ENCODE measurements at places on chromosomes 11 and 22. TPM values are rescaled to one million over a fixed set of nuclear protein-coding genes. Genes with fewer than 3 reads are reported as not detected.

GRCh38 chr11:120254788-120255518, 15.0 kb downstream of the POU2F3 start:
- no peak for DNase-seq

GRCh38 chr11:104129145-104129544, 34.8 kb downstream of the PDGFD start:
- DNase-seq: no peak

DNA sequence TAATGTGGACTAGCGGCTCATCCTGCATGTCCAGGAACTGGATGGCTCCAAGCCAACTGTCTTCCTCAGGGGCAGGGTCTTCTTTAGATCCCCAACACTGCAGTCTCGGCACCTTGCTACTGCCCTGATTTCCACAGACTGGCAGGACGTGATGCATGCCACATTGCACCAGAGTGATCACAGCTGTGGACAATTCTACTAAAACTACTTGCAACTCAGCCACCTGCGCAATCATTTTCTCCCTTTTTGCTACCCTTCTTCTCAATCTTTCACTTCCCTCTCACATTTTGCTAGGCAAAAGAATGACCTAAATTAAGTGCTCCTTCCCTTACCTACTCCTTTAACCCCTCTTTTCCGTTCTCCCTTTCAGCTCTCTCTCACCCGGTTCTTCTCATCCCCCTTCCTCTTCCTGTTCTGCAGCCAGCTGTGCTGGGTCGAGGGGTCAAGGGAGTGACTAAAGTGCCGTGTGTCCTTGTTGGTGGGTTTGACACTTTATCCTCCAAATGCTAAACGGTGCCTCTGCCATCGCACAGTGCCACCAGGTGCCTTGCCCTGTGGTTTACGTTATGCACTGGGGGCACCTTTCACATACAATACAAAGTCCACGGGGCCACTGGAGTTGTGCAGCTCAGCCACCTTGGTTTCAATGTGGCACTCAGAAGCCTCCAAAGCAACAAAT, 11.5 kb upstream of the PEX26 start:
- no peak for DNase-seq

DNA sequence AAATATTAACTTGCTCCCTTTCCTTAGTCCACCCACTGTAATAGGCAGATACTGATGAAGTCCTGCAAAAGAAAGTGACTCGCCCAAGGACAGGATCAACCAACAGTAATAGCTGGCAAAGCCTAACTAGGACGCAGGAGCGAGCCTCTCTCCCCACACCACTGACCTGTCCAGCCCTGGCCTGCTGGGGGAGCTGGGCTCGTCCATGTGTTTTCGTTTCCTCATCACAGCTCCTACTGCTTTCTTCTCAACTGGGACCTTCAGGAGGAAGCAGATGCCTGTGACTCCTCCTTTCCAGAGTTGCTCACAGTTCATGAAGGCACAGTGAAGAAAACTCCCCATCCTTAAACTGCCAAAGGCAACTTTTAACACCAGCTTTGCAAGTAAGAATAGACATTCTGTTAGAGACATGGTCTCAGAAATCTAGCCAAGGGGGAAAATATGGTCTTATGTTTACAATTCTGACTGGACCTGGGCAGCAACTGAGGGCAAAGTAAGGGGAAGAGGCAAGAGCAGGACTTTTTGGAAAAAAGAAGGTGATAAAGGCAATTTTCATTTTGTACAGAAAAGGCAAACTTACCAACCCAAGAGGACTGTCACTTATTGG, 11.6 kb upstream of the GPHA2 start:
- DNase-seq: no peak

DNA sequence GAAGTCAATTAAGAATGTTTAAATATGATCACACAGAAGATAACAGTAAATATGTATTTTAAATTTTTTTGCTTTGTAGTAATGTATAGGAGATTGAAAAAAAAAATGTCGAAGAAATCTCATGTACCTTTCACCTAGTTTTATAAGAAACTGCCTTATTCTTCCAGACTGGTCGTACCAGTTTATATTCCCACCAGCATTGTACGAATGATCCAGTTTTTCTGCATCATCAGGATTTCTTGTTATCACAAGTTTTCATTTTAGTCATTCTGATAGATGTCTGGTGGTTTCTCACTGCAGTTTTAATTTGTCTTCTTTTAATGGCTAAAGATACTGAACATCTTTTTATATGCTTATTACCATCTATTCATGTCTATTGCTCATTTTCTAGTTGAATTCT, 101.8 kb upstream of the CTSC start:
- DNase-seq: no peak

- DNase-seq: peak; percentile 70
Measured at GRCh38 chr11:14073849-14074476, 111.4 kb downstream of the SPON1 start.

GRCh38 chr11:3046190-3046589, 11.0 kb downstream of the CARS1 start:
- no peak for DNase-seq

GRCh38 chr11:62552485-62553079, 6.0 kb upstream of the AHNAK start:
- DNase-seq: no peak

GRCh38 chr22:42895541-42895981, 38.5 kb upstream of the ARFGAP3 start:
- DNase-seq: no peak

GRCh38 chr11:45590743-45591142, 74.7 kb downstream of the CHST1 start:
- DNase-seq: no peak

- no peak for DNase-seq
Measured at GRCh38 chr11:95148406-95148805, 58.8 kb downstream of the ENDOD1 start.

DNA sequence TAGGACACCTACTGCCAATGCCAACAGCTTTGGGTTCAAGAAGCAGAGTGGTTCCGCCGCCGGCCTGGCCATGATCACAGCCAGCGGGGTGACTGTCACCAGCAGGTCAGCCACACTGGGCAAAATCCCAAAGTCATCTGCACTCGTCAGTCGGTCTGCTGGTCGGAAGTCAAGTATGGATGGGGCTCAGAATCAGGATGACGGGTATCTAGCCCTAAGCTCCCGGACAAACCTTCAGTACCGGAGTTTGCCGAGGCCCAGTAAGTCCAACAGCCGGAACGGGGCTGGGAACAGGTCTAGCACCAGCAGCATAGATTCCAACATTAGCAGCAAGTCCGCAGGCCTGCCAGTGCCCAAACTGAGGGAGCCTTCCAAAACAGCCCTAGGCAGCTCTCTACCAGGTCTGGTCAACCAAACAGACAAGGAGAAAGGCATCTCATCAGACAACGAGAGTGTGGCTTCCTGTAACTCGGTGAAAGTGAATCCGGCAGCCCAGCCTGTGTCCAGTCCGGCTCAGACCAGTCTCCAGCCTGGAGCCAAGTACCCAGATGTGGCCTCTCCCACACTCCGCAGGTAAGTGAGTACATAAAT, 115.1 kb downstream of the DBX1 start:
- no peak for DNase-seq

GRCh38 chr11:128297091-128297651, 290.2 kb downstream of the ETS1 start:
- DNase-seq: no peak

GRCh38 chr11:13421561-13421960, 41.5 kb downstream of the BTBD10 start:
- no peak for DNase-seq

DNA sequence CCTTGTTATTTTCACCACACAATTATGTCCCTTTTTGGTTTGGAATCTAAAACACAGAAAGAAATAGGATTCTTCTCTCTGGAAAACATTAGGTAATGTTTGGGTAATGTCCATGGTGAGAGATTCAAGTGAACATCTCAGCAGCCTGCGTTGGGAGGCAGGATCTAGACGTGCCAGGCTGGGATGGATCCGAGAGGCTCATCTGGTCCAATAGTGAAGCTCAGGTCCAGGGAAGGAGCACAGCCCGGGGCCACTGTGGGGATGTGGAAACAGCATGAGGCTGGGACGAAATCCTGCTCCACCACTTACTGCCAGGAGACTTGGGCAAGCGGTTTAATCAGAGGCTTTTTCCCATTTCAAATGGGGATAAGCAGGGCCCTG, 109.9 kb downstream of the CSNK2A3 start:
- DNase-seq: peak; percentile 73

- no peak for DNase-seq
Measured at GRCh38 chr11:96337541-96338431, 5.2 kb downstream of the MAML2 start.

DNA sequence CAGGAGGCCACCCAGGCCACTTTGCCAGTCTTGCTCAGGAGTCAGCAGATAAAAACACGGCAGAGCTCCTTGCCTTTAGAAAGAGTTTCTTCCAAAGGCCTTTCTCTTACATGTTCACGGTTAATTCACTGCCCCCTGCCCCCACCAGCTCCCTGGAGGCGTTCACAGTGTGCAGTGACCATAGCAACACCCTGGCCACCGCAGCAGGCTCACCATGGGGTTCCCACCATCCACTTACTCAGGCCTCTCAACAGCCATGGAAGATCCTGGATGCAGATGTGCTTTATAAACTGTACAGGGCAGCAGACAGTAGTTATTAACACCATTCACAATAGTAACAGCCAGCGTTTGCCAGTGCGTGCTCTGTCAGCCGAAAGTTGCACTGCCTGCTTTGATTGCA, 10.6 kb upstream of the MYO7A start:
- DNase-seq: no peak

GRCh38 chr11:67352546-67353316, 615 bp downstream of the POLD4 start:
- no peak for DNase-seq

DNA sequence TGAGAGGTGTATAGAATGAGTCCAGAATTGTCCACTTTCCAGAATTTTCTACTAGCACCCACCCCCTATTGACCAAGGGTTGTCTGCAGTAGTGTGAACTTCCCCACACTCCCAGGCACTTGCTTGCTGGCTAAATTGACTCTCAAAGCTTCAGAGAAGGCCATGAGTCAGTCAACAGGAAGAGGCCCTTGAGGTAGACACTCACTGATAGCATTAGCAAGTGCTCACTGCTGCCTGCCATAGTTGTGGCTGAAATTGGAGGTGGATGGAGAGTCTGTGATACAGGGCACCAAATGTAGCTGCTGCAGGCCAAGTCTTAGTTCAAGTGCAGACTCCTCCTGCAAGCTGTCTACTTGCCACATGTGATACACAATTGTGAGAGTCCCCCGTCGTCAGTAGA, 156.8 kb downstream of the SPON1 start:
- no peak for DNase-seq

- DNase-seq: no peak
Measured at GRCh38 chr22:38350444-38351359, 33.5 kb upstream of the CSNK1E start.

- no peak for DNase-seq
Measured at GRCh38 chr11:61068581-61068980, 33.7 kb upstream of the CD5 start.

DNA sequence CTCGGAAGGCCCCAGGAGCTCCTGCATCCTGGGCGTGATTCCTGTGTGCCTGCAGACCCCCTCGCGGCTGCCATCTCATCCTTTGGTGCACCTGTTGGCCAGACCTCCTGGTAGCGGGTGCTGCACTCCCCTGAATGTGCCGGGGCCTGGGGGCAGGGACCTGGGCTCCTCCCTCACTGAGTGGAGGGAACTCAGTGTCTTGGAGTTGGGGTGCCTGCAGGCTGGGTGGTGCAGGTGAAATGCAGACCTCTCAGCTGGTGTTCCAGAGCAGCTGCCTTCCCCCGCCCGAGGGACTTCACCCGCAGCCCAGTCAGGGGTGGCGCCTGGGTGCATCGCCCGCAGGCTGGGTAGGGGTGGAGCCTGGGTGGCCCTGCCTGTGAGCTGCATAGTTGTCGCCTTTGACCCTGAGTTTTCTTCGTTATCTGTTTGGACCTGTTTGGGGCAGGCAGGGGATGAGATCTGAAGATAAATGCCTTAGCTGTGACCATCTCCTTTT, 31.4 kb downstream of the LRP5 start:
- no peak for DNase-seq

DNA sequence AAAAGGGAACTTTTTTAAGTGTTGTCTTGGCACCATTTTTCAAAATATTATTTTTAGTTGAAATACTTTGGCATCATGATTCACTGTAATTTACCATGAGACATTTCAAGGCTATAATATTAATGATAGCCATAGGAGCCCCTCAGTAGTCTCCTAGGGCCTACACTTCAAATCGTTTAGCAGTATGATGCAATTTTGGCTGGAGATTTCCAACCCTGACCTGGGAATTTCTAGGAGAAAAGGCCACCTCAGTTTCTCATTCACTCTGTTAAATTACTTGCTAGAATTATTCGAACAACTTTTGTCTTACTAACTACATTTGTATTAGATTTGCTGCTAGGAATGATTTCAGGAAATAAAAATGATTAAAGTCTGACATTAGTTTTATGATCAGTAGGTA, 1610.9 kb upstream of the RAG2 start:
- DNase-seq: no peak

DNA sequence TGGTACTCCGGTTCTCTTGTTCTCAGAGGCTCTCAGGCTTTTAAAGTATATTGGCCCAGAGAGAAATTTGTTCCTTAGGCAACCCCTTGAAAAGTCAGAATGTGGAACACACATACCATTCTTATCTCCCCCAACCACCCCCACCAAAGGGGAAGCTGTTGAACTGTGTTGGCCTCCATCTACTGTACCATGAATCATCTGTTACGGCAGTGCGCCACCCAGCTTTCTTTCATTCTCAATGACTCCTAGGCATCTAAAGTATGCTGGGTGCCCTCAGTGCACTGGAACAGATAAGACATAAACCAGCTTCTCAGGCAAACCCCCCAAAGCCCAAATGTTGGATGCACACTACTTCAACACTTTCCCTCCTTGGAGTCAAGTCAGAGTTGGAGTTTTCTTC, 696.2 kb upstream of the TENM4 start:
- DNase-seq: no peak

- DNase-seq: no peak
Measured at GRCh38 chr11:111846636-111847035, 24.7 kb downstream of the ALG9 start.

DNA sequence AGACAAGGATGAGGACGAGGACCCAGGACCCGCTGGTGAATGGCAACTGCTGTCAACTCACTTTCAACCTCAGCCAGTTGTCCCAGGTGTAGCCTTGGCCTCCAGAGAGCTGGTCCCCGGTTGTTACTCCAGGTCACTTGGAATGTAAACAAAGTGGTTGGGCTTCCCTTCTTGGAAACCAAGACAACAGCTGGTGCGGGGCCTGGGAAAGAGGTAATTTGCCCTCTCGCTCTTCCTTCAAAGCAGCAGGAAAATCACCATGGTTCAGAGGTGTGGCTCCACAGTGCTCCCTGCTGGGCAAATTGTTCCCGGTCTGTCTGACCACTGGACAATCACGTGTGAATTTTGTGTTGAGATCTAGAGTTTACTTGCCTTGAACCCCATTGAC, 15.0 kb downstream of the SLC1A2 start:
- no peak for DNase-seq

Gene CYB5R2
- polyA plus RNA-seq: 10.6 TPM

Gene DBX1
- polyA plus RNA-seq: 8.0 TPM

Gene FERMT3
- 11.1 TPM for polyA plus RNA-seq

Gene AQP11
- 1.5 TPM for polyA plus RNA-seq

Gene SCGB2A2
- not detected for polyA plus RNA-seq

Gene FGF3
- not detected for polyA plus RNA-seq

Gene C22orf23
- 11.1 TPM for polyA plus RNA-seq

Gene MFNG
- polyA plus RNA-seq: 7.7 TPM

Gene SCGB1C1
- not detected for polyA plus RNA-seq

Gene TMEM86A
- 4.0 TPM for polyA plus RNA-seq

Gene NLRP14
- not detected for polyA plus RNA-seq

Gene SLC7A4
- 1.3 TPM for polyA plus RNA-seq

Gene UBQLNL
- 0.22 TPM for polyA plus RNA-seq

Gene PKDREJ
- 0.58 TPM for polyA plus RNA-seq

Gene OR51S1
- not detected for polyA plus RNA-seq

Gene KDM4E
- 0.31 TPM for polyA plus RNA-seq

Gene PGA5
- 1.1 TPM for polyA plus RNA-seq
